ENCODE measurements at places on chromosomes 2 and 18. TPM values are rescaled to one million over a fixed set of nuclear protein-coding genes. Genes with fewer than 3 reads are reported as not detected.

The RPRM gene
- not detected for total RNA-seq

The MBOAT2 gene
- total RNA-seq, result 39.4 TPM

The SP140 gene
- under 0.01 TPM for total RNA-seq

The TUBB8B gene
- not detected for total RNA-seq

The FKBP1B gene
- 7.0 TPM for total RNA-seq

The ZNF514 gene
- total RNA-seq, result 9.1 TPM

The STARD6 gene
- not detected for total RNA-seq

The MAP3K19 gene
- not detected for total RNA-seq

The SLC38A11 gene
- 0.55 TPM for total RNA-seq

The OXER1 gene
- total RNA-seq, result under 0.01 TPM

The VIT gene
- total RNA-seq, result 2.0 TPM

The SP5 gene
- total RNA-seq, result not detected

The MEP1B gene
- total RNA-seq, result not detected

The MC5R gene
- total RNA-seq, result not detected

The PMAIP1 gene
- 3.1 TPM for total RNA-seq

The ASTL gene
- total RNA-seq, result not detected

The ELAC1 gene
- total RNA-seq, result 5.4 TPM

The HOXD4 gene
- total RNA-seq, result 0.18 TPM

The RAD51AP2 gene
- total RNA-seq, result not detected

The ACKR3 gene
- total RNA-seq, result 44.9 TPM

The TP53I3 gene
- total RNA-seq, result 35.7 TPM

The DSG3 gene
- 0.28 TPM for total RNA-seq

The SLC19A3 gene
- 2.1 TPM for total RNA-seq

The TNFRSF11A gene
- 0.09 TPM for total RNA-seq

The ACP1 gene
- total RNA-seq, result 104 TPM

The PTH2R gene
- under 0.01 TPM for total RNA-seq

The LTBP1 gene
- total RNA-seq, result 434 TPM

The SLC4A3 gene
- total RNA-seq, result 2.1 TPM

The FMNL2 gene
- total RNA-seq, result 20.8 TPM

The FHL2 gene
- 152 TPM for total RNA-seq

The CPS1 gene
- 18.4 TPM for total RNA-seq

The SLC30A3 gene
- total RNA-seq, result under 0.01 TPM

The GRP gene
- total RNA-seq, result not detected

The CLIP4 gene
- total RNA-seq, result 94.0 TPM

The SIX3 gene
- total RNA-seq, result not detected

The RNF144A gene
- total RNA-seq, result 2.8 TPM

The ALLC gene
- total RNA-seq, result not detected

The CRYGC gene
- total RNA-seq, result not detected

The TMSB10 gene
- total RNA-seq, result 15,231 TPM

All from smooth muscle cell of bladder (primary cell).